Ecto neural progenitor cell (in vitro differentiated cells): ENCODE measurements at places on chromosomes 16 and 17.

- no peak for DNase-seq
Measured at GRCh38 chr16:62272035-62272434, 235.8 kb upstream of the CDH8 start.

DNA sequence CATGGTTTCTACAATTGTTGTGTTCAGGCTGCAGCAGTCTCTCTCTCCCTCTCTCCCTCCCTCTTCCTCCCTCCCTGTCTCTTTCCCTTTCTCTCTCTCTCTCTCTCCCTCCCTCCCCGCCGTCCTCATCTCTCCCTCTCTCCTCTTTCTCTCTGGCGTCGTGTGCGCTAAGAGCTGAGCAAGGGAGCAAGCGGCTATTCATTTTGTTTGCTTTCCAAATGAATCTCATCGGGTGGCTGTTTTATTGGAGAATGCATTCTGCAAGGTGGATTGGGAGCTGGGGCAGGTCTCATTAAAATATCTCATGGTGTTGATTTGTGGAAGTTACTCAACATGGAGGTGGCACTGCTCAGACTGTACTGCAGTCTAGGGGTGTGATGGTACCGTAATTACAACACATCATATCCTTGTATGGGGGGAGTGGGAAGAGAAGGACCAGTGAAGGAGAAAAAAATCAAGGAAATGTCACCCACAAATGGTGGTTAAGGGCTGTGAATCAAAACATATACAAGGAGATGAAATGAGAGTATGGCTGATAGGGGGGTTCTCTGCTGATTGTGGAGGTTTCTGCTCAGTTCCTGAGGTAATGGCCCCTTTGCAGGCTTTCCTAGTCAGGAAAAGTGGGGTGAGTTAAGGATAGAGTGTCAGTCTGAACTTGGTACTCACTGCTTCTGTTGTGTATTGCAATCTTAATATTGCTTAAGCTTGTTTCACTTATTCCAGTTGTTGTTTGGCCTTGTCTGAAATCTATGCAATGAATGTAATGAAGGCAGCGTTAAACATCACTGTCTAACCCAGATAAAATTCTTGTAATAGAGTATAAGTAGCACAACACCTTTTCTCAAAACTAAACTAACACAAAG, 2.7 kb downstream of the MSL1 start:
- no peak for DNase-seq

GRCh38 chr17:73870473-73870872, 226.2 kb upstream of the SDK2 start:
- DNase-seq = no peak

- DNase-seq = no peak
Measured at GRCh38 chr17:29557085-29557738, 9.6 kb downstream of the ABHD15 start.

DNA sequence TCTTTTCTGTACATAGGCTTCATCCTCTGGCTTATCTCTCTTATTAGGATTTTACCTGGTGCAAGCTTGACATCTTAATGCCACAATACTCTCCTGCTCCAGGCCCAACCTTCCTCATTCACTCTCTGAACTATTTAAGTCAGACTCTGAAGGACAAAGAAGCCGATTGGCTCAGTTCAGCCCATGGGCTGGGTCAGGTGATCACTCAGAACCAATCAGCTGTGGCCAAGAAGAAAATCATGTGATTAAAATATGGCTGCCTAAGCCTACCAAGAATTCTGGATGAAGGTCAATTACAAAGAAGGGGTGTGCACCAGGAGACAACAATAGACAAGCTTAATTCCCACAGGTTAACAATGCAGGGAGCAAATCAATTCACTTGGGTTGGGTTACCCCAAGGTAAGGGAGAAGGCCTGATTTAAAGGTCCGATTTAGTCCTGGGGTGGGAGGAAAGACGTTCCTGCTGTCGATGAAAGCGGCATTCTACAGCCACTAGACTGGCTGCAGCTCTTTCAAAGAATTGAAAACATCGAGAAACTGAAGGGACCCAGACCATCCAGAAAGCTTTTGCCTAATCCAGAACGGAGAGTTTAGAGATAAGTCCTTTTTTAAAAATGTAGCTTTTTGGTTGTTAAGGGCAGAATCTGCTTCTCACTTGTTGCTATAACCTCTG, 42.9 kb upstream of the NFAT5 start:
- no peak for DNase-seq

- DNase-seq = no peak
Measured at GRCh38 chr16:4894276-4895150, 42.4 kb downstream of the PPL start.

GRCh38 chr17:60383379-60383778, 8.6 kb downstream of the USP32 start:
- no peak for DNase-seq

DNA sequence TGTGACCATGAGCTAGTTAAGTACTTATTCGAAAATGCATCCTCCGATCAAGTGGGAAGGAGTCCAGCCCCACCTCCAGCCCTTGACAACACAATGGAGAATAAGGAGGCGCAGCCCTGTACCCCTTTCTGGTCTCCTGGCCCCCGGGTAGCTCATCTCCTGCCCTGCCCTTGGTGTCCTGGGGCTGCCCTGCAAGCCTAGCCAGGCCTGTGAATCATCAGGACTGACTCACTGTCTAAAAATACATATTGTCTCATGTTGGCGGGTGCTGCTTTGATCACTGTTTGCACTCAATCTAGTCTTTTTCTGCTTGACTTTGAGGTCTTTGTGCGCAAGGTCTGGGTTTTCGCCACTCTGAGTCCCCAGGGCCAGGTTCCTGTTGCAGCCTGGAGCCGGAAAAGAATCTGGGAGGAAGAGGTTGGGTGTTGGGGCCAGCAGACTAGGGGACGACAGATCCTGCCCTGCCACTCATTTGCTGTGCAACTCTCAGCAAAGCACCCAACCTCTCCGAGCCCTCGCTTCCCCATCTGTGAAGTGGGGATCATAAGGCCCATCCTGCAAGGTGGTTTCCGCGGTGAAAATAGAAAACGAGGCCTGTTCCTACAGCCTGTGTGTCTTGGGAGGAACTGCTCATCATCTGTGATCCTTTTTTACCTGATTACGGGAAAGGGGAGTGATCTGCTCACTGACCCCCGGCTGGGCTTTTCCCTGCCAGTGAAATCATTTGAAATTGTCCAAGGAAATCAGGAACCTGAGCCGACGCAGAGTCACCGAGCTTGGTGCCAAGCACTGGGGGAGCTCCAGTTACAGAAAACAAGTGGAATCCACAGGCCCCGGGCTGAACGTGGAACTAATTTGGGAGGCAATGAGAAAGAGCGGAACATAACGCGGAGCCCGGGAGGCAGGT, 230.4 kb downstream of the PARN start:
- DNase-seq = no peak

DNA sequence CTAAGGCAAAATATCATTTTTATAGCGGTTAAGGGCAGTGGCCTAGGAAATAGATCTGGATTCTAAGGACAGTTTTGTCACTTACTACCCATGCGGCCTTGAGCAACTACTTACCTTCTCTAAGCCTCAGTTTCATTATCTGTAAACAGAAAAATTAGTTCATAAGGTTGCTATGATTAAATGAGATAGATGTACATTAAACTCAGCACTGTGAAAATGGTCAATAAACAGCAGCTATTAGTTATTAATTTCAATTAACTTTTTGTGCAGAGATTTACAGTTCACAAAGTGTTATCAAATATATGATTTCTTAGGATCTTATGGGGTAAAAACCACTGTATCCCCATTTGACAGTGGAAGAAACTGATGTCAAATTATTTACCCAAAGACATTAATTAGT, 135.5 kb upstream of the CORO6 start:
- no peak for DNase-seq

- DNase-seq = no peak
Measured at GRCh38 chr17:6000426-6000825, 69.8 kb upstream of the WSCD1 start.

- no peak for DNase-seq
Measured at GRCh38 chr16:49443576-49443975, 70.0 kb downstream of the C16orf78 start.

- no peak for DNase-seq
Measured at GRCh38 chr17:64950871-64951270, 31.6 kb upstream of the LRRC37A3 start.

DNA sequence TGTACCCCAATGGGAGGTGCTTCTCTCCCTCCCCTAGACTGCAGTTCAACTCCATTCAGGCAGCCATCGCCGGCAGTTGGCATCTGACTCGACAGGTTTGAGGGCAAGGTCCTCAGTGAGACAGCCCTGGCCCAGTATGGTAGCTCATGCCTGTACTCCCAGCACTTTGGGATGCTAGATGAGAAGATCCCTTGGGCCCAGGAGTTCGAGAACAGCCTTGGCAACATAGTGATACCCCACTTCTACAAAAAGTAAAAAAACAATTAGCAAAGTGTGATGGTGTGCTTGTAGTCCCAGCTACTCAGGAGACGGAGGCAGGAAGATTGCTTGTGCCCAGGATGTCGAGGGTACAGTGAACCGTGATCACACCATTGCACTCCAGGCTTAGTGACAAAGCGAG, 12.1 kb downstream of the VPS35L start:
- DNase-seq = no peak

- no peak for DNase-seq
Measured at GRCh38 chr16:77085981-77086380, 105.0 kb upstream of the MON1B start.

- DNase-seq = no peak
Measured at GRCh38 chr17:29862951-29863350, 67.1 kb downstream of the SSH2 start.

GRCh38 chr17:49575679-49576087, at the start of gene NXPH3:
Gene NXPH3, plus strand, starts transcription at chr17:49575871. Its CDS starts 349 bp downstream, at chr17:49576220.
- DNase-seq = peak; percentile 95

- no peak for DNase-seq
Measured at GRCh38 chr17:17982801-17983200, 10.1 kb downstream of the DRC3 start.

DNA sequence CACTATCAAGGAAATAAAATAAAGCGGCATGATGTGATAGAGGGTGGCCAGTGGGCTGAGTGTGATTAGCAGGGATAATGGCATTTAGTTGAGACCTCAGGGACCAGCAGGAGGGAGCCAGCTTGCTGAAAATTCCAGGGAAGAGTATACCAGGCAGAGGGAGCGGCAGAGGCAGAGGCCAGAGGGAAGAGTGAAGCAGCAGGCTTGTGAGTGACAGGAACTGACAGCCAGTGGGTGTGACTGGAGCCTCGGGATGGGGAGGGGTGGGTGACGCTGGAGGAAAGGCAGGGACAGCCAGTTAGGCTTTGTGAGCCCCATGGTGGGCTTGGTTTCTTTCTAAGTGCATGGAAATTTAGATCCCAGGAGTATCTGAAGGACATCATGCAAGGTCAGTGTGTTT, 209.7 kb upstream of the CACNG3 start:
- peak; percentile 63 for DNase-seq

DNA sequence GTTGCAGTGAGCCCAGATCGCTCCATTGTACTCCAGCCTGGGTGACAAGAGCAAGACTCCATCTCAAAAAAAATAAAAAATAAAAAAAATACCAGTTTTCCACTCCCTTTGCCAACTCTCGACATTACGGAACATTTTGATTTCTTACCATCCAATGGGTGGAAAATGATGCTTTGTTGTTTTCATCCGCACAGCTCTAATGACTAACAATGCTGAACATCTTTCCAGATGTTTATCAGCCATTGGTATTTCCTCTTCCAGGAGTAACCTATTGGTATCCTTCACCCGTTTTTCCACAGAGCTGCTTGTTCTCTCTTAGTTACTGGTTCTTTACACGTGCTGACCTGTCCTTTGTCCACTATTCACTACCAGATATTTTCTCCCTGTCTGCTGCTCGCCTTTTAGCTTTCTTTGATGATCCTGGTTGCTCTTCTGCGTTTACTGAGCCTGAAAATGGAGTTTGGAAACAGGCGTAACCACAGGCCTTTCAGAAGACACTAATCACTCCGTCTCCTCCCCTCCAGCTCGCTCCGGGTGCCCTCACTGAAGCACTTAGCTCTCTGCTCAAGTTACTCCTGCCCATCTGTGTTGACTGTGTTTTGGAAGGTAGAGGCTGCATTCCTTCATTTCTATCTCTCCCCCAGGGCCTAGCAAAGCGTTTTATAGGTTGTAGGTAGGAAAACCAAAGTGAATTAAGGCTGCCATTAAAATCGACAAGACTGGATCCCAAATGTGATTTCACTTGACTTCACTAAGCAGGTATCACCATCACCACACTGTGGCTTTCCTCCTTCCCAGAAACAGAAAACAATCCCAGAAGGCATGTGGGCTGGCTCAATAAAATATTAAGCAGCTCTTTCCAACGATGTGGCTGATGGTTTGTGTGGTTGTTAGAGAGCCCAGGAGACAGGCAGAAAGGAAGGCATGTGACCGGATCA, 8.9 kb downstream of the SHPK start:
- DNase-seq = no peak

DNA sequence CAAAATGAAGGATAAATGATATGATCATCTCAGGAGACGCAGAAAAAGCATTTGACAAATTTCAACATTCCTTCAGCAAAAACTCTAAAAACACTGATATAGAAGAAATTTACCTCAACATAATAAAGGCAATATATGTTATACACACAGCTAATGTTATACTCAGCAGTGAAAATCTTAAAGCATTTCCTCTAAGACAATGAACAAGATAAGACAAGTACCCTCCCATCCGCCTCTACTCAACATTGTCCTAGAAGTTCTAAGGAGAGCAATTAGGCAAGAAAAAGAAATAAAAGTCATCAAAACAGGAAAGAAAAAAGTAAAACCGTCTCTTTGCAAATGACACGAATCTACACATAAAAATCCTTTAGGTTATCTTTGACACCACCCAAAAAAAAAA, 1432.8 kb downstream of the CDH11 start:
- DNase-seq = no peak

GRCh38 chr17:71432378-71433315, 688.2 kb upstream of the SOX9 start:
- DNase-seq = no peak
